ENCODE measurements at places on chromosomes 2 and 18. TPM values are rescaled to one million over a fixed set of nuclear protein-coding genes. Genes with fewer than 3 reads are reported as not detected.

DNA sequence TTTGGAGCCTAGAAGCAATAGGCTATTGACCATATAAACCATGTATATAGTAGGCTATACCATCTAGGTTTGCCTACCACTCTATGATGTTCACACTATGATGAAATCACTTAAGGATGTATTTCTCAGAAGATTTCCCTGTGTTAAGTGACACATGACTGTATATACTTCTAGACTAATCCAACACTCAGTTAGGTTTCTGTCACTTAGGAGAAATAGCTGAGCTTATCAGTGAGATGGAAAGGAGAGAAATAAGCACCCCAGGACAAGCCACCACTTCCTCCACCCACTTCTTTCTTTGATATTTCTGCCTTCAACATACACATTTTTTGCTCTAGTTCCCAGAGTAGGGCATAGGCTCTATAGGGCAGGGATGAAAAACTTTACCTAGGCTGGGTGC is 7.8 kb downstream of the PECR start:
- no peaks in the 10 kb centered on the region for H3K27me3 ChIP-seq
- H3K4me3 ChIP-seq = no peak overlapping the region
- DNase-seq = no peak
- H3K36me3 ChIP-seq = peaks cover 27% of the 10 kb centered on the region
- peaks cover 24% of the 10 kb centered on the region for H3K4me1 ChIP-seq
- H3K27ac ChIP-seq = no peak overlapping the region

DNA sequence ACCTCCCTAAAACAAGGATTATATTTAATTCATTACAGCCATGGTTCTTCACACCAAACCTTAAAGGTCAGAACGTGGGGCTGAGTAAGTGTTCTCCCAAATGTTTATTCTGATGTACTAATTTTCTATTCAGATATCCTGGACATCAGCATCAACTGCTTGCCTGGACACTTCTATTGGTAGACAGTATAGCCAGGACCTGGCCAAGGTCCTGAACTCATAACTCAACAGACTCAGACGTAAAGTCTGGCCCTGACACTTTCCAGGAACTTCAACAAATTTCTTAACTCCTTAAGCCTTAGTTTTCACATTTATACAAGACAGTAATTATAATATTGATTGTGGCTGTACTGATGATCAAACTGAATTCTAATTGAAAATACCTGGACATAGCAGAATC is 89.1 kb downstream of the AKAIN1 start:
- no peaks in the 10 kb centered on the region for H3K4me1 ChIP-seq
- DNase-seq = no peak
- H3K4me3 ChIP-seq = no peak overlapping the region
- H3K27me3 ChIP-seq = peaks cover 8% of the 10 kb centered on the region
- no peaks in the 10 kb centered on the region for H3K36me3 ChIP-seq
- no peak overlapping the region for H3K27ac ChIP-seq

GRCh38 chr18:70221156-70221914 is 15.8 kb upstream of the RTTN start:
- peaks cover 52% of the 10 kb centered on the region for H3K27me3 ChIP-seq
- no peak for DNase-seq
- no peaks in the 10 kb centered on the region for H3K4me1 ChIP-seq
- H3K4me3 ChIP-seq = no peak overlapping the region
- no peaks in the 10 kb centered on the region for H3K36me3 ChIP-seq

DNA sequence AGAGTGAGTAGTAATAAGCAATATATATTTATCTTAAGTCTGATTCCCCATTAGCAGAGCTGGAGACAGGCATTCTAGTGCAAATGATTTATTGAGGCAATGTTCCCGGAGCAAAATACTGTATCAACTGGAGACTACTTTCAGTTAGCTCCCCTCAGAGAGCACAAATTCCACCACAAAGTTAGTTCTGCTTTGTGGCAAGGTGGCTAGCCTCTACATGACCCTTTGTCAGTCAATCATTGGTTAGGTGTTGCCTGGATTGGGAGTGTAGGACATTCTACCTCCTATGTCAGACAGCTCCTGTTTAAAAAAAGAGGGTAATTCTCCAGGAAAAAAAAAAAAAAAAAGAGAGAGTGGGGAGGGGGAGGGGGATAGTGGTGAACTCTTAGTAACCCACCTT is 402.2 kb downstream of the NR4A2 start:
- H3K27ac ChIP-seq = no peak overlapping the region
- no peaks in the 10 kb centered on the region for H3K27me3 ChIP-seq
- no peak overlapping the region for H3K4me3 ChIP-seq
- DNase-seq = no peak
- no peaks in the 10 kb centered on the region for H3K4me1 ChIP-seq

DNA sequence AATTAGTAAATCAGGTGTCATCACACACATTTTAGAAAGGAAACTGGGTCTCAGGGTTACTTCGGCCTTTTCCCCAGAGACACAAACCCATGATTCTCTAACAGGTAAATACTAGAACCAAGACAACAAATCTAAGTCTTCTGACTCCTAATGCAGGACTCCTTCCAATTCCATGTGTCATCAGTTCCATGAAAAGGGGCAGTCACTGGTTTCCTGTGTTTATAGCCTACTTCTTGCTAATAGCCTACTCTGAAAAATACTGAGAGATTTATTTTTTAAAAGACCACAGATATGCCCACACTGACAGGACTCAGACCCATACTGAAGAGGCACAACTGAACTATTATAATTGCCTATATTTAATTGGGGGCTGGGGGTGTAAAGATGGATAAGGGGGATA is 33.0 kb downstream of the RAB1A start:
- peaks cover 61% of the 10 kb centered on the region for H3K36me3 ChIP-seq
- no peak overlapping the region for H3K4me3 ChIP-seq
- DNase-seq = no peak
- no peak overlapping the region for H3K27ac ChIP-seq
- H3K27me3 ChIP-seq = no peaks in the 10 kb centered on the region
- H3K4me1 ChIP-seq = peaks cover 7% of the 10 kb centered on the region

DNA sequence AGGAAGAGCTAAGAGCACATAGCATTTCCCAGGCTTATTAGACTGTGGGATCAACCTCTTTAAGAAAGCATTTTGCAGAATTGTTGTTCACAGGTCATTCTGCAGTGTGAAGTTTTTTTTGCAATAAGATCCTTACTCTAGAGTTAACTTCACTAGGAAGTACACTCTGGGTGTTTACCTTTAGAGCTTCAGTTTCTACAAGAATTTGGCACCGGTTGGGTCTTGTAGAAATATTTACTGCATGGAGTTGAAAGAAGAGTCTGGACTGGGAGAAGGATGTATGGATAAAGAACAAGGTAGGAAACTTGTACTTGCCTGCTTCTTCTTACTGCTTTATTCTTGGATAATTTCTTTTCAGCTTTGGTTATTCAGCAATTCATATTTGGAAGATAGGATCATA is 944.9 kb upstream of the GYPC start:
- H3K27ac ChIP-seq = no peak overlapping the region
- H3K27me3 ChIP-seq = no peaks in the 10 kb centered on the region
- H3K4me1 ChIP-seq = no peaks in the 10 kb centered on the region
- DNase-seq = no peak
- H3K36me3 ChIP-seq = no peaks in the 10 kb centered on the region

Gene CD207
- total RNA-seq = not detected
